ENCODE measurements at places on chromosomes 5 and 9. TPM values are rescaled to one million over a fixed set of nuclear protein-coding genes. Genes with fewer than 3 reads are reported as not detected.

DNA sequence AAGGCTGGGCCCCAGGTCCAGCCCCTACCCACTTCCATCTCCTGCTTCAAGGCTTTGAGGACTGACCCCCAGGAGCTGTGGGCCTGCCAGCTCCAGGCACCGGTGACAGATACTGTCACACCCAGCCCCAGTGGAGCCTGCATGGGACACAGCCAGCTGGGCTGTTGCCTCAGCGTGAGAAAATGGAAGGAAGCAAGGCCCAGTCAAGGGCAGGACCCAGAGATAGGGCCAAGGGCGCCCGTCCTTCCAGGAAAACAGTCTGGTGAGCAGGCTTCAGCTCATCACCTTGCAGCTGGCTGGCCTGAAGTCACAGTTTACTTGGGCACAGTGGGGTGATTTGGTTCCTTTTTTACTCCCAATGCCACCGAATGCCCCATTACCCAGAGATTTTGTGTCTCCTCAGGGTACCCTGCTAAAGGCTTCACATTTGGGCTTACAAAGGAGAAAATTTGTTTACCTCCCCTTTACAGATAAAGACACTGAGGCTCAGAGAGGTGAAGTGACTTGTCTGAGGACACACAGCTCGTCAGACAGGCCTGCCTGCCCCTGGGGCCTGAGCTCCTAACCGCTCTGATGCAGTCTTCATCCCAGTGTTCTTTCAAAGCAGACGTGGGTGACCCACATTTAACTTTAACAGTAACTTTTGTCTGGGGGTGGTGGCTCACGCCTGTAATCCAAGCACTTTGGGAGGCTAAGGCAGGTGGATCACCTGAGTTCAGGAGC, 21.5 kb upstream of the WDR38 start:
- DNase-seq, result no peak

DNA sequence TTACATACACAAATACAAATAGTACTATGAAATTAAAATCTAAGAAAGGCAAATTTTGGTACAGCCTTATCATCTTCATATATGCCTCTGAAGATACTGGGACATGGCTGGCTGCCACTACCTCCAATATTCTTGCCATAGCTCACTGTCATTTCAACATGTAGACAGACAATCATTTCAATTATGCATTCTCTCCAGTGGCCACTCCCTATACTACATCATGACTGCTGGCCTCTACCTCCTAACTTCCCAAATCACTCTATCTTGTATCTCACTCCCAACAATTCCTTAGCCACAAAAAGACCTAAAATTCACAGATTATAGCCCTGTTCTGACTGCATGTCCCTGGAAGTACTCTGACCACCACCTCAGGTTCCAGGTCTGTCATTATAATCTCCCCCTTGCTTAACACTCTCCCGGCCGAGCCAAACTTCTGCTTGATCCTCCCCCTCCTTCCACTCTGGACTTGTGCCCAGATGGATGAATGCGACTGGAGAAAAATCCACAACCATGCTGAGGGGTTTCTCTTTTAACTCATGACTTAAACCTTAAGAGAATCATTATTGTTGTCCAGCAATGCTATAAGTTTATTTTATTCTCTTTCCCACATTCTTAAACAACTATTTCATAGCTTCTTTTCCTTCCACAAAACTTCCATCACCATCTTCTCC, 225.3 kb upstream of the TLE4 start:
- no peak for DNase-seq

The DMRTA1 gene
- polyA plus RNA-seq, result 1.8 TPM

The CNTFR gene
- polyA plus RNA-seq, result 27.0 TPM

DNA sequence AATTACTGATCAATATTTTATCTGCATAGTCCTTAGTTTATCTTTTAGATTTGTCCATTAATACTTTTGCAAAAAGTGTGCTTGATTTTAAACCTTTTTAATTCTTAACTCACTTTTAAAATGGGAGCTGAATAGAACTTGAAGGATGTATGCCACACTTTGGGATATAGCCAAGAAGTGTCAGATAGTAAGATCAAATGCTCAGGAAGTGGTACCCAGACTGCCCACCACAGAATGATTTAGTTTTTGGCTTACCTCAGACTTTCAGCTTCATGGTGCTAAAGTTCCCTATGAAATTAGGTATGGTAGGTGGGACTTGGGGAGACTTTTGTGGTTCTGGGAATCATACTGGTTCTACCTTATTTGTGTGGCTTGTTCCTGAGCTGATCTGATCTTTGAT, 14.7 kb downstream of the FOCAD start:
- no peak for DNase-seq

The SERINC5 gene
- 36.7 TPM for polyA plus RNA-seq

The SLC6A18 gene
- not detected for polyA plus RNA-seq

DNA sequence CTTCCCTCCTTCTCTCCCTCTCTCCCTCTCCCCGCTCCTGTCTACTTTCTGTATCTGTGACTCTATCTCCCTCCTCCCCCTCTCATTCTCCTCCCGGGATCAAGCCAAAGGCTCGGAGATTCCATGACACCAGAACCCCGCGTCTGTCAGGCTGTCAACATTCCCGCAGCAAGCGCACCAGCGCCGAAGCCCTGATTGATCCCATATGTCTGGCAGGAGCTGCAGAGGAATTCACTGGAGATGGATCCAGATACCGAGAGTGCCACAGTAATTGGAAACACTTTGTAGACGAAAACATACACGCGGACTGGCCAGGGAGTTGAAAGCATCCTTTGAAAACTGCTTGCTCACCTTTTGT, 300 bp upstream of the SVEP1 start:
- DNase-seq, result peak; percentile 36

- DNase-seq, result no peak
Observed at GRCh38 chr9:32737378-32737777, 46.0 kb upstream of the TMEM215 start.

- no peak for DNase-seq
Observed at GRCh38 chr9:36443581-36443980, 43.5 kb upstream of the RNF38 start.

DNA sequence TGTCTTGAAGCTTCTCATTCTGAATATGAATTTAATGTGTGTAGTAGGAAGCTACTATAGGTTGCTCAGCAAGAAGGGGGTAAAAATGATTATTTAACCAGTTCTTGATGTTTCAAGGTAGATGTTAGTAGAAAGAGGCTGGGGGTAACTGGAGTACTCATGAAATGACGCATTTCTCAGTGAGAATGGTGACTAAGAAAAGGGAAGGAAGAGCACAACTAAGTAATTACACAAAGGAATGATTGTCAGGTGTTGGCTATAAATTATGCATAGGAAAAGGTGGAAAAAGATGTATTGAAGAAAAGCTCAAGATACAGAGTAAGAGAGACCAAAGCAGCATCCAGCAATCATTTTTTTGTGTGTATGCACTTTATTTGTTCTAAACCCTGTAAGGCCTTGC, 1.4 kb upstream of the PSIP1 start:
- DNase-seq, result no peak

- no peak for DNase-seq
Observed at GRCh38 chr5:82833277-82833676, 243.9 kb downstream of the TMEM167A start.

GRCh38 chr5:118486647-118487225, 501.6 kb downstream of the DTWD2 start:
- no peak for DNase-seq

GRCh38 chr9:83242066-83242465, 179.1 kb upstream of the RASEF start:
- peak; percentile 64 for DNase-seq

DNA sequence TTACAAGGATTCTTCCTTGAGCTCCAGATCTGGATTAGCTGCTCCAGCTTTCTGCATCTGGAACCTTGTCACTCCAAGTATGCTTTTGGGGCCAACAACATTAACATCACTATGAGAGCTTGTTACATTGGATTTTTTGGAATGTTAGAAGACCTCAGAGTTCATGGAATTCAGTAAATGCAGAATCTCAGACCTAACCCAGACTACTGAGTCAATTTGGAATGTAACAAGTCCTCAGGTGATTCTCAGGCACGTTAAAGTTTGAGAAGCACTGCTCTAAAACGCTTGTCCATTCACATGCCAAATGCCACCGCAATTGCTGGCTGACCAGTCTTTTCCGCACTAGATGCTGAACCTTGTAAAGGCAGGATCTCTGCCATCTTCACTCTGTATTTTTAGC, 251.4 kb upstream of the TRIM32 start:
- no peak for DNase-seq

The ENDOG gene
- 7.4 TPM for polyA plus RNA-seq

- DNase-seq, result no peak
Observed at GRCh38 chr9:128024761-128025308, 42.3 kb downstream of the NAIF1 start.

The QRFP gene
- 0.59 TPM for polyA plus RNA-seq

- DNase-seq, result no peak
Observed at GRCh38 chr5:13217636-13218035, 726.9 kb downstream of the DNAH5 start.

GRCh38 chr5:123965626-123966025, 453.6 kb downstream of the CSNK1G3 start:
- no peak for DNase-seq

DNA sequence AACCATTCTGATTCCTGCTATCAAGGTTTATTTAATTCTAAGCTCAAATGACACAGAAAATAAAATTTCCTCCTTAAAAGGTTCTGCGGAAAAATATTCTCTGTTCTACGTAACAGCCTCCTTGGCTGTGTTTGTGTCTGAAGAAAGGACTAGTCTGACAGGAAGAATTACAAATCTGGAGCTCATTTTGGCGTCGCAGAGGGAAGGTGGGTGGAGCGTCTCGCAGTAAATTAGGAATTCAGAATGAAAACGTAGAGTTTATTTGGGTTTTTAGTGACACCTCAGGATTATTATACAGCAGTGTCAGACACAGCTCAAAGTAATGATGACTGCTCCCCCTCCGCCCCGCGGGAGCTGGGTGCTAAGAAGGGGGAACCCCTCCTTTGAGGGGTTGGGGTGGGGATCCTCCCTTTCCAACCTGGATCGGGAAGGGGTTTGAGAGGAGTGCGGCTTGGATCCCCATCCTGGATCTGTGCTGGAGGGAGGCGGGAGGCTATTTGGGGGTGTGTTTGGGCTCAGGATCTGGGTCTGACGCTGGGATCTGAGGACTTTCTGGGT, 933 bp upstream of the TGFBR1 start:
- DNase-seq, result no peak

The DRD1 gene
- 0.14 TPM for polyA plus RNA-seq
